ENCODE measurements at places on chromosomes 1 and 21.

GRCh38 chr1:245566952-245567351, 412.2 kb downstream of the KIF26B start:
- no peak for DNase-seq

DNA sequence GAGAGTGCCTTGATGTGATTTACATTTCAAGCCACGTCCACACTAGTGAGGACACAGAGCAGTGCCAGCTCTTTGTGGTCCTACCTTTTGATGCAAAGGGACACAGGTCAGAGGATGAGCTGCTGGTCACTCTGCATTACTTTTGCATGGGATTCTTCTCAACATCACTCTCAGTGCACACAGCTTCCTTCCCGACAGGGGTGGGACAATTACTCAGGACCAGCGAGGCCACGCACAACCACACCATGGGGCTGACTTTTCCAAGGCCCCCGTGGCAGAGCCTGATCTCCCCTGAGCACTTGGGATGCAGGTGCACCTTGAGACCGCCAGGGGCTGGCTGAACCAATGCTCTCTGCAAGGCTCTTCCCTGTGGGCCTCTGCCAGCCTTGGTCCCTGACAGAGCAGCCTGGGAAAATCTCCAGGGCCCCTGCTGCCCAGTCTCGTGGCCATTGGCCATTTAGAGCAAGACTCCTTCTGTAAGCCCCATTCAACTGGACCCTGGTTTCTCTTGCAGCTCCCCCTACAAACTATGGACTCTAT, 13.2 kb upstream of the PRAMEF12 start:
- no peak for DNase-seq

DNA sequence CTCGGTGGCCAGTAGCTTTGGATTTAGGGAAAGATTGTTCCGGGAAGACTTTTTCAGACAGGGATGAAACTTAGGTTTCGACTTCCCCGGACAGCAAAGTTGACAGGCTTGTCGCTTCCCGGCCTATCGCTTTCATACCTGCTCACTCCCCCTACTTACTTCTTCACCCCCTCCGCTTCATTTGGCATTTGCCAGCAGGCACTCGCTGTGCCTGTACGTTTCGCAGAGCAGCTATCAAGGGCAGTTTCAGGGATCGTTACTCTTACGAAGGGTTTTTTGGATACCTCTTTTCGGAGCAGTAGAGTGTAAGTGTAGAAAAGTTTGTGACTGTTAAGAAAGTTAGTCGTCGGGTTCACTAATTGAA, 393 bp downstream of the BLZF1 start:
- no peak for DNase-seq

DNA sequence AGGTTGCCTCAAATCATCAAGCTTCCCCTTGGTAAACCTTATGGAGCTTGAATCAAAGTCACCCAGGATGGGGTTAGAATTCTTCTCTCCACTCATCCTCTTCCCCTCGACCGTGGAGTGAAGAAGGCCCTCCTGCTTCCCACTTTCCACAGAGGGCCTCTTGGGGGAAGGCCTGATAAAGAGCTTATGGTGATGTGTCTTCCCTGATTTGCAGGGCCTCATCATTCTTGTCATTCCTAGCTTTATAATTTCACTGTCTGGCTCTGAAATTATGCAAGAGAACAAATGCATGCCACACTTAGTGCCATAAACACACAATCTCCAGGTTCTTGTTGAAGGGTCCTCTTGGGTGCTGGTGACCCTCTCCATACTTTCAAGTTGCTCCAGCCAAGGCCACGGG, 101.2 kb downstream of the HMGB4 start:
- DNase-seq, result no peak

DNA sequence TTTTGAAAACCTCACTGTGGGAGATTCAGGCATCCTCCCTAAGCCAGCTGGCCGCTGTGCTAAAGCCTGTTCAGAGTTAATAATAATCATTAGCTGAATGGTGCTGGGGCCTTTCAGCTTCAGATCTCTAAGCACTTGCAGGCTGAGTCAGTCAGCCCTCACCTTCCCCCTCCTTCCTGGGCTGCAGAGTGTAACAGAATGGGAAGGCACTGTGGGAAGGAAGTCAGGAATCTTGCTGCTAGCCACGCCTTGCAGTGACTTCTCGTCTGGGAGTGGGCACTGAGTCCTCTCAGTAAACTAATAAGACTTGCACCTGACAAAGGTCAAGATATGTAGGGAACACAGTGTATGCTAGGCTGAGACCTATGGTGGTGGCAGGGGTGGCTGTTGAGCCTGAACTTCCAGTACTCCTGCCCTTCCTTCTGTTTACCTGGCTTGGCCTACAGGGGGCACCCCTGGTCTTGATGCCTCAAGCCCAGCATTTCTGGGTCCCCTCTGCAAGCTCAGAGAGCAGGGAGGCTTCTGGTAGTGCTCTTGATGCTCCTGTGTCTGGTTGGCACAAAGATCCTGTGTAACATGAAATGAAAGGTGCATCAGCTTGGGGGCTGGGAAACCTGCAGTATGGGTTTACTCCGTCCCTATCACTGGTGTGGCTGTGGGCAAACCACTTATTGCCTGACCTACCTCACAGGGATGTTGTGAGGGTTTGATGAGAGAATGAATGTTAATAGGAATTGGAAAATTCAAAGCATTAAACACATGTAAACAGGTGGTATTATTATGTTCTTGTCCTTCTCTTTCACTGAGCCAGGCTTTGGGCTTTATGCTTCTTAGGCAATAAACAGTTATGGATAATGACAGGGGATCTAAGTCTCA, 6.0 kb downstream of the CYB561D1 start:
- DNase-seq, result peak; percentile 44

DNA sequence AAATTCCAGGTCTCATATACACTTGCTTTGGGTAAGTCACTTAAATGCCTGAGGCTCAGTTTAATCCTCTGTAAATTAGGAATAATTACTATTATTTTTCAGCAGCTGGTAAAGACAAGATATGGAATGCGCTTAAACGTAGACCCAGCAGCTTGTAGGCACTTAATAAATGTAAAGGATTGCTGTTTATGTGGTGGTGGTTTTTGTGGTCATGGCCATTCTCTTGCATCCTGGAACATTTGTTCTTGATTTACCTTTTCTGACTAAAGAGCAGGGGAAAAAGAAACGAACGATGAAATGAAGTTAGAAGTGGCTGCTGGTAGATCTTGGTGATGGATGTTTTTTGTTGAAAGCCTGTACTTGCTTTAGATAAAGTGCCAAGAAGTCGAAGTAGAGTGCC, 195.0 kb upstream of the FOXD3 start:
- DNase-seq, result no peak

GRCh38 chr1:201515062-201515750, 8.3 kb upstream of the CSRP1 start:
- DNase-seq, result no peak

DNA sequence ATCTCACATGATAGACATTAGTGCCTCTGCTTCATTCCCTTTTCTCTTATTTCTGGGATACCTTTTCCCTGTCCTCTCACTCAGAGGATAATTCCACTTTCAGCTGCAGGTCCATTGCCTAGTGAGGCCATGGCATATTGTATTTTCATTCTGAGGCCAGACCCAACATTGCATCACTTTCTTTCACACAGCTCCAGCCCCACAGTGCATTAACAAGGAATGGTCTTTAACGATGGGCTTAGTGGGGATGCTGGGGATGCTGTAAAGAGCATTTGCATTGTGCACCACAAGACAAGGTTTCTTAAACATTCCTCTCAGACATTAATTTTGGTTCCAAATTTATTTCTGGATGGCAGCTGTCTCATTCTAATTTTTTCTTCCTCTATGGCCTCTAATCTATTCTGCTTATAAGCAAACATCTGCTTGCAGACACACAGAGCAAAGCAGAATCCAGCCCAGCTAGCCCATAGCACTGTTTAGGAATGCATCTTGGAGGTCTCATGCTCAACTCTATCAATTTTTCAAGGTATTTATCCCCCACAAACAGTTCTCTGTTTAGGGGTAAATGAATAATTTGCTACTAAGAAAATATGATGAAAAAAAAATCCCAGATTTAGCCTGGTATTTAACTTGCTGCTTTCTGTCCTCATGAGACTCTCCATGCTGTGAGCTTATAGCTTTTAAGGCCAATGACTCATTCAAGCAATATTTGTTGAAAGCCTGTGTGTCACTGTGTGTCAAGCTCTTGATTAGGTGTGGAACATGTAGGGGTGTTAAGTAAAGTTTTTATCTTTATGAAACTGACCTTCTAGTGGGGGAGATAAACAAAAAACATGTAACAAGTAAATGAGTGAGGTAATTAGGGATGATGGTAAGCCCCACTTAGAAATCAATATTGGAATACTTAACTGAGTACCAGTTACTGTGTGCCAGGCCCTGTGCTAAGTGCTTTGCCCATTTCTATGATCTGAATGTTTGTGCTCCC, 44.5 kb upstream of the CCDC190 start:
- DNase-seq, result no peak

DNA sequence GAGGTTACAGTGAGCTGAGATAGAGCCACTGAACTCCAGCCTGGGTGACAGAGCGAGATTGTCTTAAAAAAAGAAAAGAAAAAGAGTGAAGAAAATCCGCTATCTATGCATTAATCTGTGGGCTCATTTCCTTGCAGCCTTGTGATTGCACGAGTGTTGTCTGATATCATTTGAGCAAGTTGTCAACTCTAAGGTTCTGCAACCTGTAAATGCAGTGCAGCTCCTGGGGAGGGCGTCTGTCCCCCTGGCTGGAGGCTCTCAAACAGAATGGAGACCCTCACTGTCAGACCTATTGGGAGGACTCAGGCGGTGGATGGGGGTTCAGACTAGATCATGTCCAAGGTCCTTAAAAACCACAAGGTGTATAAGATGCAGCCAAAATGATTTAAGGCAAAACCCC, 6.2 kb downstream of the CORT start:
- DNase-seq, result no peak

- no peak for DNase-seq
These were observed 58.5 kb upstream of the ACTL8 start for GRCh38 chr1:17696417-17697301.

DNA sequence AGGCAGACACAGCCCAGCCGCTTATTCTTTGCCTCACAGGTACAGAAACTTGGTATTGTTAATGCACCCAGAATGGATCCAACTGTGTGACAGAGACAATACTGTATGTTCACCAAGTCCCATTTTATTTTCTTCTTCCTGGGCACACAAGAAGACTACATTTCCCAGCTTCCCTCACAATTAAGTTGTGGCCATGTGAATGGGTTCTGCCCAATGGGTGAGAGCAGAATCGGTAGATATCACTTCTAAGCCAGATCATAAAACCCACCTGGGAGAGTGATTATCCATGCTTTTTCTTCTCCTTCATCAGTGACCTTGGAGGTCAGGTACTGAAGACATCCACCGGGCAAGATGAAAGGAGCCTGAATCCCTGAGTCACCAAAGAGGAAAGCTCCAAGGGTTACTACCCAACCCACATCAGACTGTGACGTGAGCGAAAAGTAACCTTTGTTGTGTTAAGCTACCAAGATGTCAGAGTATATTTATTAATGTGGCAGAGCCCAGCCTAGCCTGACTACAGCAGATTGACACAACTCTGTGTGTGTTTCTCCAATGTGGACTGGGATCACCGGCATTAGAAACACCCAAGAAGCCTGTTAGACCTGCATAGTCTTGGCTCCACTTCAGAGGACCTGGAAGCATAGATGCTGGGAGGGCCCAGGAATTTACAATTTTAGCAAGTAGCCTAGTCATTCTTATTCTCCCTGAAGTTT, 79.1 kb upstream of the GRIK3 start:
- DNase-seq, result no peak

DNA sequence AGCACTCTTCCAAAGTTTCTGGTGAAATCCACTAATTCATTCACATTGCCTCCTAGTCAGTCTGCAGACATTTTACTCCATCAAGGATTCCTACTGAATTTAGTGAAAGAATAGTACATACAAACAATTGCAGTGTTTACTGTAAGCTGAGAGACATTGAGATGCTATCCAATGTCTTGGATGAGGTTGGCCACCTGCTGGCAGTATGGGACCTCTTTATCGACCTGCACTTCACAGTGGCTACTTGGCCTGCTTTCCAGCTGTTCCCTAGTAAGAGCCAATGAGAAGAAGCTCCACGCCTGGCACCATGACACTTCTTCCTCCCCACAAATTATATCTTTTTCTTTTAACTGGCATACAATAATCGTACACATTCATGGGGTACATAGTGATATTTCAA, 51.5 kb upstream of the LRIF1 start:
- DNase-seq, result no peak

- DNase-seq, result no peak
These were observed 28.1 kb upstream of the AK4 start for GRCh38 chr1:65119951-65120350.

GRCh38 chr1:8373581-8374241, 55.8 kb downstream of the SLC45A1 start:
- DNase-seq, result no peak

DNA sequence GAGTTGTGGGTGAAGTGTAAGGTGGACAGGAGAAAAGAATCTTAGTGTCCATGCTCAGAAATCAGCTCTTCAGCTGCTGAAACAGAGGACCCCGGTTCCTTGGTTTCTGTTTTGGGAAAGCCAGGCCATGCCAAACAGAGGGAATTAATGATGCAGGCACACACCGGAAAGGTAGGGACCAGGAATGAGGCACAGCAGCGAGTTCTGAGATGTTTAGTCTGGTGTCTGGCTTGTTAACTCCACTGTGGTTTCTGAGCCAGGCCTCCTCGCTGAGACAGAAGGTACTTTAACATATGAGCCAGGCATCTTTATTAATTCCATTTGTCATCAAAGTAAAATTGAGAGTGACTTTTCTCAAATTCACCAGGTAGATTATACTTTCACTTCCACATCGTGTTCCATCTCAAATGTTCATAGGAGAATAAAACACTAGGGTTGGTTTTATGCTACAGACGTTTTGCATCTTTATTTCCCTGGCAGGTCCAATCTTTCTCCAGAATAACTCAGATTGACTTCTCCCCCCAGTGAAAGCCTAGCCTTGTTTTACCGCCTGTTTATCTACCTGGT, 23.5 kb downstream of the LRRC8D start:
- no peak for DNase-seq

DNA sequence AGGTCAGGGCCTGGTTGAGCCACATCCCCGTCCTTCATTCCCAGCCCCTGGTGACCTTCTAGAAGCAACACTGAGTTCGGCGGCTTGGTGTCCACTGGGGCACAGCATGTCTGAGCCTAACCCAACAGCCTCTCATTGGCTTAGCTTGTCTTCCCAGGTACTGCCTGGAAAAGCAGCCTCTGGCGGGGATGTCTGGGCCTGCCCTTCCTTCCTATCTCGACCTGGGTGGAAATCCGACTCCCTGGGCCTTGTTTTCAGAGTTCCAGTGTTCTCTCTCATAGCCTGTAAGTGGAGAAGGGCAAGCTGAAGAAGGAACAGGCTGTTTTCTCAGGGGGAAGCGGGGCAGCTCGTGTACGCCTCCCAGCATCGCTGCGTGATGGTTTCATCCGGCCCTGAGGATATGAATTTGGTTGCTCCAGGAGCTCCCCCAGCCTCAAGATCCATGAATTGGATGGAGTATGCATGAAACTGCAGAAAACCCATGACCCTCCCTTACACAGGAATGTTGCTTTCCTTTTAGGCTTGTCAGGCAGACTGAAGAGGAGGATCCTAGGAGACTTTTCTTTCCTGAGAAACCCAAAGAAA, 116.5 kb upstream of the IRF2BP2 start:
- no peak for DNase-seq

- DNase-seq, result no peak
These were observed 152.4 kb downstream of the TOMM20 start for GRCh38 chr1:234975941-234976860.

GRCh38 chr1:178075333-178075732, 18.6 kb upstream of the RASAL2 start:
- no peak for DNase-seq

GRCh38 chr1:24254783-24255182, 64.4 kb upstream of the GRHL3 start:
- DNase-seq, result no peak

Data from stimulated activated CD8-positive, alpha-beta memory T cell treated with anti-CD3 and anti-CD28 coated beads, Interleukin-2, amount 100 ng/mL, for 48 hours (primary cell).